NCI-H1417 treated with DMSO at 0.1 percent for 48 hours (cell line): ENCODE measurements at places on chromosomes 7 and 10.
A peak's percentile ranks its signal among the peaks of the same experiment; 100 is the strongest.

GRCh38 chr7:12553416-12553815, 17.1 kb upstream of the SCIN start:
- no peak for DNase-seq

DNA sequence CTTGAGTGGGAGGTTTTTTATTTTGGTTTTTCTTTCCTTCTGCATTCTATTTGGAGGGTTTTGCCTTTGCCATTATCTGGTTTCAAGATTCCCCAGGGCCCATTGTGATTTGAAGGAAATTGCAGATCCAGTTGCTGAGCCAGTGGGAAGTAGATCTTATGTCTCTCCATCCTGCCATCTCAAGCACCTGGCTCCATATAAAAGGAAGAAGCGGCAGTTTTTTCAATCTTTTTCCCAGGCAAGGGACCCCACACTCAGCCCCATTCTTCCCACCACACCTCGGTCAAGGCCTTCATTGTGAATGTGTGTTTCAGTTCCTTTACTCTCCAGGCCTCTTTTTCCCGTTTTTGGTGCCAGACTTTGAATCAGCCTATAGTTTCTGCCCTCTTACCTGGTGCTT, 95.8 kb downstream of the MYO3A start:
- DNase-seq, result no peak

GRCh38 chr10:132448248-132448731, 51.3 kb downstream of the PWWP2B start:
- DNase-seq, result no peak

- no peak for DNase-seq
Observed at GRCh38 chr7:102030696-102031095, 213.3 kb downstream of the CUX1 start.

GRCh38 chr10:110437761-110438341, 59.9 kb upstream of the DUSP5 start:
- DNase-seq, result no peak

DNA sequence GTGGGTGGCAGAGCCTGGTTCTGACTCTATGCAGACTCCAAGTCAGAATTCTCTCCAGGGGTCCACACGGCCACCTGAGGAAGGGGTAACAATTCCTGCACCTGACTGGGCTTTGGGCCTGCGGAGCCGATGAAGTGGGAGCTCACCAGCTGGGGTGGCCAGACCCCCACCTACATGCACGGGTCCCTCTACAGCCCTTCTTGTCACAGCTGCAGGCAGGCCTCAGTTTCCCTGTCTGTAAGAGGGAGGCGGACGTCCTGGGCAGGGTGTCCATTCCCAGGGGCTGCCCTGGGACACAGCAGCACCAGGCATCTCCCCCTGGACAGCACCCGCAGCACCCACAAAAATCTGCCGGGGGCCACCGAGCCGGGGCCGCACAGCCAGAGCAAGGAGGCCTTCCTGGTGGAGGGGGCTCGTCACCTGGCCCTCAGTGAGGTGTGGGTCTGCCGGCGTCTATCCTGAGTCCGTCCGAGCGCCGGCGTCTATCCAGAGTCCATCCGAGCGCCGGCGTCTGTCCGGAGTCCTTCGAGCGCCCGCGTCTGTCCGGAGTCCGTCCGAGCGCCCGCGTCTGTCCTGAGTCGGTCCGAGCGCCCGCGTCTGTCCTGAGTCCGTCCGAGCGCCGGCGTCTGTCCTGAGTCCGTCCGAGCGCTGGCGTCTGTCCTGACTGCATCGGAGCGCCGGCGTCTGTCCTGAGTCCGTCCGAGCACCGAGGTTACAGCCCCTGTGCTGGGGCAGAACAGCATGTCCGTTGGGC, 65.1 kb downstream of the PDGFA start:
- no peak for DNase-seq

- no peak for DNase-seq
Observed at GRCh38 chr7:78195281-78195680, 396.7 kb downstream of the PHTF2 start.

- DNase-seq, result no peak
Observed at GRCh38 chr7:12094365-12094921, 116.7 kb upstream of the TMEM106B start.

DNA sequence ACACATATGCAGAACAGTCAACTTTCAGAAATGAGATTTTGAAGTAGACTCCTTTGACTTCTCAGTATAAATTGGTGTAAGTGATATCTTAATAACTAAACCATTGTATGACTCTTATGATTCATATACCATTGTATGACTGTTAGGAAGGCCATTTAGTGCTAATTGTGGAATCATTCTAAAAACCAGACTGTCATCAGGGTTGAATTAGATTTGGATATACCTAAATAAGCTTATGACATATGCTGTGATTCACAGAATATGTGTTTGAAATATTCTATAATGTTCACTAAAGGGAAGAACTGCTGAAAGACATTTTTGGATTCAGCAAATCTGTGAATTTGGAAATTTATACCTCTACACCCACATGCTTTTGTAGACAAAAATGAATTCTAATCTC, 438.1 kb downstream of the MDFIC start:
- no peak for DNase-seq

- peak; percentile 1 for DNase-seq
Observed at GRCh38 chr7:67625257-67625737, 628.7 kb downstream of the TYW1 start.

DNA sequence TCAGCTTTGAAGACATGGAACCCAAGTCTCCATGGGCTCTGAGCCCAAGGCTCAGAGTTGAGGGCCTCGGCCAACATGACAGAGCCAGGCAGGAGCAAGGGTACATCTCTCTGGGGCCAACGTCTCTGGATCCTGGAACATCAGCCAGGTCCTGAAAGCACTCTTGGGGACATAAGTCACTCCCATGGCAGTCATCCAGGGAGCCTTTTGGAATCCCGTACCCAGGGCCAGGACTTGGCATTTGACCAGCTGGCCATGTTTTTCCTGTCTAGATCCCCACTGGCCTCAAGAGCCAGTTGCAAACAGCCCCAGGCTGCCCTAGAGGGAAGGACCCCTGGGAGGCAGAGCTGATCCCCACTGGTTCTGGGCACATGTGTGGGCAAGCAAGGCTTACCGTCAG, 4.3 kb upstream of the CXCL12 start:
- no peak for DNase-seq
